ENCODE measurements at places on chromosomes 12 and 14.

GRCh38 chr12:26245175-26245942 lies 50.0 kb downstream of the SSPN start:
- DNase-seq = no peak

DNA sequence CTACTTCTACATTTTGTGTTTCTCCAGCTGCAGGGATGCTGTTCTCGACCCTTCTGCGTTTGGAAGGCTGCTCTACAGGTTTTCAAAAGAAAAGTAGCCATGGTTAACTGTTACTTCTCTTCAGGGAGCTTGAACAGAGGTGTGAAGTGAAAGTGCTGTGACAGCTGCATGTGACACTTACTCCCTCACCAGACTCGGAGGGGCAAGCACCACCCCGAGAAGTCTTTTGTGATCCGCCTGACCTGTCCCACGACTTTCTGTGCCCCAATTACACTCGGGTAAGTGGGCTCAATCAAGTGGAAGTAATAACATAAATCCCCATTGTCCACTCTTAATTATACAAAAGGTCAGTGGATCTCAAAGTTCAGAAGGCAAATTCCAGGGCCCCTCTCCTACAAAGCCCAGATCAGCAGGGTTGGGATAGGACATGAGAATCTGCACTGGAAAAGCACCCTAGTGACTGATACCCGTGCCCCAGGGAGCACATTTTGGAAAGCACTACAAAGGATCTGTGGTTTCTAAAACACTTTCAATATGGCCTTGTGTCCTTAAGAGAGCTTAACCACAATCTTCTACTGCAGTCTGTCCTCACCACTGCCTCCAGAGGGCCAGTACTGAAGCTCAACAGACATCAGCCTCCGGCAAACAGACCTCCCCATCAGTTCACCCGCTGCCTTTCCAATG lies 11.5 kb downstream of the FICD start:
- DNase-seq = no peak

DNA sequence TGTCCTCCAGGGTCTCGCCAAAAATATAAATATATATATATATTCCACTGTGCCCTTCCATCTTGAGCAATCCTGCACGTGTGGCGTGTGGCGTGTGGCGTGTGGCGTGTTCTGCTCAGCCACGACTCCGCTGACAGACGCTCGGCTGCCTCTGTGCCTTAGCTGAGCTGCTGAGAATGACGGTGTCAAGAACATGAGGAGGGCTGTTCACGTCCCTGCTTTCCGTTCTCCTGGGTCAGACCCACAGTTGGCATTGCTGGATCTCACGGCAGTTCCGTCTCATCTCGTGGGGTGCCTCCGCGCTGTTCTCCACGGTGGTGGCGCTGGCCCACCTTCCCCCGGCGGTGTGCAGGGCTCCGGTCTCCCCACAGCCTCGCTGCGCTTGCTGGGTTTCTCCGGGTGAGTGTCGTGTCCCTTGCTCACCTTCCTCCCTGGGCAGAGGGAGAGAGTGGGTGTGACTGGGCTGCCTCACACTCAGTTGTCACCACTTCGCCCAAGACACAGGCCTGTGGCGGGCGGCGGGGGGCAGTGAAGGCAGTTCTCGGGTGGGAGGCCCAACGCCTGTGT lies 9.4 kb downstream of the GPR132 start:
- DNase-seq = no peak

- DNase-seq = peak; percentile 37
Measured at GRCh38 chr14:99242816-99243721, 28.9 kb downstream of the BCL11B start.

GRCh38 chr14:94139006-94139405 lies 9.6 kb upstream of the IFI27L2 start:
- no peak for DNase-seq

DNA sequence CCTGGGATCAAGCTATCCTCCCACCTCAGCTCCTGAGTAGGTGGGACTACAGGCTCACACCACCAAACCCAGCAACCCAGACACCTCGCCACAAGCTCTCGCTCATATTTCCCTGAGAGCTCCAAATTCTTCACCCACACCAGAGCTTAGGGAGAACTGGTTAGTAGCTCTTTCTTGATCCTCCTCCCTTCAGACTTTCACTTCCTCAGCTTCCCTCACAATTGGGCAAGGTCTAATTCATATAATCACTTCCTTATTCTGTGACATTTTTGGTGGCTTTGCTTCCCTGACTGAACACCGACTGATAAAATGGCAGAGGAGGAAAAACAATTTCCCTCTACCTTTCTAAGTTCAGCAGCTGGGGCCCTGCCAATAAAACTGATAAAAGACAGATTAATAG lies 88.5 kb downstream of the GXYLT1 start:
- DNase-seq = no peak

DNA sequence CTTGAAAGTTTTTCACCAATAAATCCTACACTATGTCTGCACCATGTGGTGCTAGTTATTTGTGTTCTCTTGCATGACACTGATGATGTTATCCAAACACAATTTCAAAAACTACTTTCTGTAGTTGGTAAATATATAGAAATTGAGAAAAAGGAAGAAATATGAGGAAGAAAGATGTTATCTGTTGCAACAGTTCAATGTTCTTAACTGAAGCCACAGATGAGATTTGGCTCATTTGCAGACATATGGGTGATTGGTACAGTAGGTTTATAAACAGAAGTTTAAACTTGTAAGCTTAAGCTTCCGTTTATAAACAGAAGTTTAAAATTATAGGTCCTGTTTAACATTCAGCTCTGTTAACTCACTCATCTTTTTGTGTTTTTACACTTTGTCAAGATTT lies at the start of gene CLEC12A:
CLEC12A (plus strand) TSS at position 229 of the 400 bp plus-strand sequence. CDS start 188 bp downstream, outside the sequence.
- no peak for DNase-seq

GRCh38 chr12:60760965-60761364 lies 1165.1 kb downstream of the SLC16A7 start:
- DNase-seq = no peak

GRCh38 chr14:96037891-96038557 lies 1.1 kb upstream of the C14orf132 start:
- DNase-seq = no peak

DNA sequence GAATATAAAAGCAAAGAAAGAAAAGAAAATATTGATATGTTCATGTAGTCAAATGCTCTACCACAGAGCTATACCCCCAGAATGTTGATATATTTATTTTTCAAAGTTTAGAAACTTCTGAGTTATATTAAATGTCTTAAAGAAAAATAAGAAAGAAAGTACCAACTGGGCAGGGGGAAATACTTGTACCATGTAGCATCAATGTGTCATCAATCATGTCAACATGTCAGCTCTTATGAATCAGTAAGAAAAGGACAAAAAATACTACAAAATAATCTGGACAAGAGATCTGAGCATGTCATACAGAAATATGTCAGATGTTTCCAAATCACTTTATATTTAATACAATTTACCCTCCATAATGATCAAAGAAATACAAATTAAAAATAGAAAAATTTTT lies 595.1 kb upstream of the ATP2B1 start:
- no peak for DNase-seq

DNA sequence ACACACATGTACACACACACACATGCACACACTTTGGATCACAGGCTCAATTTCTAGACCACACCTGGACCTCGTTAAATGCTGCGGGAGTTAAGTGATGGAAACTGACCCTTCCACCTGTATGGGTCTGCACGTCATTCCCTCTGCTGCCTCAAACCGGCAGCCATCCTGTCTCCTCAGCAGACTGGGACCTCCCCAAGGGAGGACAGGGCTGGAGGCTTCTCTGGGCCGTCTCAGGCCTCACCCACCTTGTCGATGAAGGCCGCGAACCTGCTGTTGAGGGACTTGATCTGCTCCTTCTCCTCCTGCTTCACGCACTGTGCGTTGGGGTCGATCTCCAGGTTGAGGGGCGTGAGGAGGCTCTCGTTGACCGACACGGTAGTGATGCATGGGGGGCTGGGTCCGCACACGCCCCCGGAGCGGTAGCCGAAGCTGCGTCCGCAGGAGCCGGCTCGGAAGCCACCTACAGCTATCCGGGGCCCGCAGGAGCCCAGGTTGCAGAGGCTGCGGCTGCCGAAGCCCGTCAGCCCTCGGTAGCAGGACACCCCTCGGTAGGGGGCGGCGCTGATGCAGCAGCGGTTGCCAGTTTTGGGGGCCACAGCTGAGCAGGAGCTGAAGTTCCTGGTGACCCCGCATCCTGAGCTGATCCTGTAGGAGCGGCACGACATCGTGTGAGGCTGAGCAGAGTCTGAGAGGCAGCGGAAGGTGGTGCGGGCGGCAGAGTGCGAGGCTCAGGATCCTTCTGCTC lies at the start of gene KRT85:
KRT85 (minus strand) TSS at position 744 of the 748 bp plus-strand sequence; CDS start at position 668, 76 bp downstream.
- no peak for DNase-seq

GRCh38 chr14:65961004-65961403 lies 525.2 kb upstream of the CCDC196 start:
- peak; percentile 78 for DNase-seq

GRCh38 chr14:54562334-54562733 lies 4.6 kb upstream of the SAMD4A start:
- DNase-seq = no peak

DNA sequence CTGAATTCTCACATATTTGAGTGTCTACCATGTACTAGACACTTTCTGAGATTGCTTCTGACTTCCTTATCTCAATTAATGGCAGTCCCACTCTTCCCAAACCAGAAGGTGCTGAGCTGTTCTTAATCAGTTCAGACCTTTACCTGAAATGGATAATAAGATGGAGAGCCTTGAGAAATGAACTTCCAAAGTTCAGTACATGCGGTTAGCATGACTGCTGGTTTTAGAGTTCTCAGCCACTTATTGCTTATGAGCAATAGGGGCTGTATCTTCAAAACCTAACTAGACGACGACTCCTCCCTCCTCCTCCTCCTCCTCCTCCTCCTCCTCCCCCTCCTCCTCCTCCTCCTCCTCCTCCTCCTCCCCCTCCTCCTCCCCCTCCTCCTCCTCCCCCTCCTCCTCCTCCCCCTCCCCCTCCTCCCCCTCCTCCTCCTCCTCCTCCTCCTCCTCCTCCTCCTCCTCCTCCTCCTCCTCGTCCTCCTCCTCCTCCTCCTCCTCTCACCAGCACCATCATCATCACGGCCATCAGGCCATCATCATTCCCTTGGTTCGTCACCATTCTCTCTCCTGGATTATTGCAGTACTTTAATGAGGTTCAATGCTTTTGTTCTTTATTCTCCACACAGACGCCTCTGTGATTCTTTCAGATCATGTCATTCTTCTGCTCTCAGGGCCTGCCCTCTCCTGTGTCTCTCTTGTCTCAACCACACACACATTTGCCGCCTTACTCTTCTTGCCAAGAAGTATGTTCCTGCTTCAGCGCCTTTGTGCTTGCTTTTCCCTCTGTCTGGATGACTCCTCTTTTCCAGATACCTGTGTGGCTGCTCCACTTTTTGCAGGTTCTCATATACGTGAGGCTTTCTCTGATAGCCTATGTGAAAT lies 2.7 kb downstream of the PCNX1 start:
- no peak for DNase-seq

GRCh38 chr12:65229441-65229840 lies 49.0 kb upstream of the MSRB3 start:
- no peak for DNase-seq

DNA sequence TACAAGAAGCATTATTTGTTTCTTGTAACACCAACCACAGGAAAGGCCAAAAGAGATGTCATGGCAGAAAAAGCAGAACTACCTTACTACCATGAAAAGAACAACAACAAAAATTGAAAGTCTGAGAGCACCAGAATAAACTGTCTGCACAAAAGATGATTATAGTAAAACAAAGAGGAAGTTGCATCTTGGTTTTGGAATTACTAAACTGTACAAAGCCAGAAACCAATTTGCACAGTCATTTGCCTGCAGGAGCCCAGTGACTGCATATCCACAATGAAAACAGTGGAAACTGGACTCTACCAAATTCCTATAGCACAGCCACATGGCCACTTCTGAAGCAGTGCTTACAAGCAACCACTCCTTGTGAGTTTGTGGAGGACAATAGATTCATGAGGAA lies 276.2 kb downstream of the SSPN start:
- no peak for DNase-seq

DNA sequence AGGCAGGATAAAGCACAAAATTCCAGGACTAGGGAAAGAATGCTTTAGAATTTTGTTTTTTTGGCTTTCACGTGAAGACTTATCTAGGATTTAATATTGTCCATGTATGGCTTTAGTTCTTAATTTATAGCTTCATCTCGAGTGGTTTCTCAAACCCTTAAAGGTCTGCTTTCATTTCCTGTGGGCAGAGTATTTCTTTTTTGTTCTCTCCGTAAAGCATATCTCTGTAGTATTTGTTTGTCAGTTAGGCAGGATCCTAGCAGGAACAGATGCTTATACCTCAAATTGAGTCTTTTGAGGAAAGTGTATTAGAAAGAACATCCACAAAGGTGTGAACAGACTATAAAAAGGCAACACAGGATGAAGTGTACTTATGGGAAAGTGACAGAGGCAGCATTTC lies 697.1 kb upstream of the SEL1L start:
- DNase-seq = no peak

- DNase-seq = no peak
Measured at GRCh38 chr14:50763382-50764007, 67.5 kb downstream of the NIN start.

DNA sequence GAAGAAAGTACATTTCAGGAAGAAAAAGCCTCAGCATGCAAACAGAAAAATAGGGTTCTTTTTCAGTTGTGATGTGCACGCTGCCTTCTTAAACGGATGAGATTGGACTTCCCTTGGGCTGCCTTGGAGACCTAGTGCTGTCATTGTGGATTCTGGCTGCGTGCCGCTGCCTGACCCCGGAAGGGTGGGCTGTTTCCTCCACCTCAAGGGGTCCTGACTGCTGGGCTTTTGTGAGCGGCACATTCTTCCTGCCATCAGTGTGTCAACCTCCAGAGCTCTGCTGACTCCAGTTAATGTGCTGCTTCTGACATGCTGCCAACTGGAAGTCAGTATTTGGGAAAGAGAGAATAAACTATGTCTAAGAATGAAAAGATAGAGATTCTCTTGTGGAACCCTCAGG lies 25.1 kb downstream of the CCNK start:
- DNase-seq = no peak

- DNase-seq = no peak
Measured at GRCh38 chr14:43651896-43652295, 855.2 kb downstream of the FSCB start.

DNA sequence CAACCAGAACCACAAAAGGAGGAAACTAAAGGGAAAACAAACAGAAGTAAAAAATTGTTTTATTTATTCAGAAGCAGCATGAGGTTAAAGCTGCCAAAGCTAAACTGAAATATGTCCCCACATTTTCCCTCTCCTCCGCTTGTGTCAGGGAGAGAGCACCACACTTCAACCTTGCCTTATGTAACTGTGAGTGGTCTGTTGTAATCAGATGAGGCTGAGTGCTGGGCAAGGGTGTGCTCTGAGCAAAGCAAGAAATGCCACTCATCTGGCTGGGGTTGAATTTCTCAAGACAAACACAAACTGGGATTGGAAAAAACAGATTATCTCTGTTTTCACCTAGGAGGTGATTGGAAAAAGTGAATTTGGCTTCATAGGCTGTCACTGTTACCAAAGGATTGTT lies 12.2 kb downstream of the CAPZA3 start:
- DNase-seq = no peak

- DNase-seq = no peak
Measured at GRCh38 chr14:93957333-93957710, 19.0 kb downstream of the ASB2 start.

DNA sequence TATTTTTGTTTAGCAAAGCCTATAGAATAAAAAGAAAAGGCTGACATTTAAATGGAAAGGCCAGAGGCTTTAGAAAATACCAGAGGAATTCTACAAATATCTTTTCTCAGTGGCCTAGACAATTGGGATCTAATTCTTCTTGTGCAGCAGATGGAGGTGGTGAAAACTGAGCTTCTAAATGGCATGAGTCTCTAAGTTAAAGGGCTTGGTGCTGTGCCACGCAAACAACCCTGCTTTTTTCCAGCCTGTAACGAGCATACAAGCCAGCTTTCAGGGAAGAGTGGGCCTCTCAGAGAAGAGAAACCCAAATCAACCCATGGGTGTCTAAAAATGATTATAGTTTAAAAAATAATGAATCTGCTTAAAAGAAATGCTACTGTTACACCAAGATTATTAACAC lies 237.9 kb upstream of the NAV3 start:
- DNase-seq = peak; percentile 83

Data from NCI-H1694 treated with DMSO at 0.1 percent for 48 hours (cell line).